T follicular helper cell (primary cell): ENCODE measurements at places on chromosomes 5 and 9.

GRCh38 chr5:147223948-147224791 is 10.7 kb upstream of the STK32A start:
- DNase-seq: no peak

GRCh38 chr9:33044162-33044673 is 19.1 kb downstream of the DNAJA1 start:
- DNase-seq: peak; percentile 48

GRCh38 chr5:89211836-89212235 is 328.9 kb upstream of the MEF2C start:
- no peak for DNase-seq

DNA sequence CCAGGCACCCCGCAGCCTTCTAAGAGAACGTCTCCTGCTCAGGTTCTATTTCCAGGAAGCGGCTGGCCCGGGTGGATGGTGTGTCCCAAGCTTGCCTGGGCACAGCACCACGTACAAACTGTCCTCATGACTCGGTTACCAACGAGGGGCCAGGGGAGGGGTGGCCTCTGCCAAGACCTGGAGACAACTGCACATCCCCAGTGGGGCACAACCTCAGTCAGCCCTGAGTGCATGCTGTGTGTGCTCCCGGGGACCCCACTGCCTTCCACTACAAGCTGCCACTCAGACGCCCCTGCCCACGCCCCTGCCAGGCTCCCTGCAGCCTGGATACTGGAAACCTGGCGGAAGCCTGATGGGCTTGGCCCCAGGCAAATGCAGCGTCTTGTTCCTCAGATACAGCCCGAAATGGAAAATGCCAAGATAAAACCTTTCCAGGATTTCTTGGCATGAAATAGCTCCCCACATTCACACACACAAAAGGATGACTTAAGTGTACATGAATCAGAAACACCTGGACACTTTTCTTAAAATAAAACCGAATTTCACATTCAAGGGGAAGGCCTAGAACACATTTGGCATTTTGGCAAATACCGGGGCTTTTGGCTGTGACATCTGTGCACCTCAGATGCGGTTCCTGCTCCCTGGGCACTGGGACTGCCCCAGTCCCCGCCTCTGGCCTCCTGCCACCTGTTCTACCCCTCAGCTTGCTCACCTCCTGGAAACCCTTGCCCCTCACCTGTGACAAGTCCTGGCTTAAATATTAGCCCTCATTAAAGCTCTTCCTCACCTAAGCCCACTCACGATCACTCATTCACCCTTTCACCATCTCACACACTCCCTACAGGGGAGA is 62.5 kb downstream of the COL23A1 start:
- no peak for DNase-seq

- DNase-seq: no peak
Measured at GRCh38 chr5:153476767-153477166, 13.7 kb upstream of the GRIA1 start.

DNA sequence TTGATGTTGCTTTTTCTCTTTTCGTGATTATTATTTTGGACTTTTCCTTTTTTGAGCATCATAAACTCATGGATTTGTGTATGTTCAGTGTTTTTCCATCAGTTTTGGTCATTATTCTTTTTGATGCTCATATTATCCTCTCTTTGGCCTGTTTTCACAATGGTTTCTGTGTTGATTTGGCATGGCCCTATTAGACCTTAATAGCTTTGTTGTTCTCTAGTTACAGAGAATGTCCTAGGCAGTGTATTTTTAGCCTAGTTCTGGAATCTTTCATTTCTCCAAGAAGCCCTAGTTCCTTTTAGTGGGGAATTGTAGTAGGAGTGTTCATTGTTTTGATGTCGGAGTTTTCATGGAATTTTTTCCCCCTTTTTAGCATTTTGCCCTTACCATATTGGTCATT is 41.3 kb upstream of the ROPN1L start:
- no peak for DNase-seq

GRCh38 chr5:132782101-132782500 is 5.1 kb upstream of the SEPTIN8 start:
- no peak for DNase-seq

DNA sequence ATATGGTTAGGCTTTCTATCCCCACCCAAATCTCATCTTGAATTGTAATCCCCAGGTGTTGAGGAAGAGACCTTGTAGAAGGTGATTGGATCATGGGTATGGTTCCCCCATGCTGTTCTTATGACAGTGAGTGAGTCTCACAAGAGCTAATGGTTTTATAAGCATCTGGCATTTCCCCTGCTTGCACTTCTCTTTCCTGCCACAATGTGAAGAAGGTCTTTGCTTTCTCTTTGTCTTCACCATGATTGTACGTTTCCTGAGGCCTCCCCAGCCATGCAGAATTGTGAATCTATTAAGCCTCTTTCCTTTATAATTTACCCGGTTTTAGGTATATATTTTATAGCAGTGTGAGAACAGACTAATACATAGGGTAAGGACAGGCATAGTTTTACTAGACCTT is 334.5 kb downstream of the TLR4 start:
- DNase-seq: no peak

DNA sequence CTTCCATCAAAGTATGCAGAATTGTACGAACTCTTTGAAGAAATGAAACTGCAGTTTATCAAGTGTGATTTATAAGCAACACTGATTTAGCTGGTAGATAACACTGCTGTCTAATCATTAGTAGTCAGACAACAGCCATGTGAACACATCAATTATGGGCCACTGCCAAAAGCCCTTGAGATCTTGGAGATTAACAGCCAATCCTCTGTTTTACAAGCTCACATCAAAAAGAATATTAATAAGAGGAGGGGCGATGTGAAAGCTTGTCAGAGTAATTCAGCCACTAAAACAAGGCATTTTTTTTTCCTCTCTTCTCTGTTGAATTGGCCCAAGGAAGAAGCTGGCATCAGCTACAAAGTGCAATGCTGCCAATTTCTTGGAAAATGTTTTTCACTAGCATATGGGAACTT is 28.1 kb downstream of the ZNF608 start:
- no peak for DNase-seq

DNA sequence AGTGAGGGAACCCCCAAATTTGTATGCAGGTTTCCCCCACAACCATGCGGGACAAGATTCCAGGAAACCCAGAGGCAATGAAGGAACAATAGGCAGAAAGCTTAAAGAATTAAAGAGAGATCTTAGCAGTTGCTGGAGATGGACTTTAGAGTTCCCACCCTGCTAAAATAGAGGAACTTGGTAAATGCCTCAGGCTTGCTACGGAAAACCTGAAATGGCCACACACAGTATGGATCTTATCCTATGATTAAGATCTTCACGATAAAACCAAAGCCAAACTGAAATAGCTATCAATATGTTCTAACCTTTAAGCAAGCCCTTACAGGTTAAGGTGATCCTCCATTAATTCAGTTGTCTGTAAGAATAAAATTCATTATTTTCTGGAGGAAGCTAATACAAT is 148.3 kb downstream of the RANBP17 start:
- DNase-seq: no peak

DNA sequence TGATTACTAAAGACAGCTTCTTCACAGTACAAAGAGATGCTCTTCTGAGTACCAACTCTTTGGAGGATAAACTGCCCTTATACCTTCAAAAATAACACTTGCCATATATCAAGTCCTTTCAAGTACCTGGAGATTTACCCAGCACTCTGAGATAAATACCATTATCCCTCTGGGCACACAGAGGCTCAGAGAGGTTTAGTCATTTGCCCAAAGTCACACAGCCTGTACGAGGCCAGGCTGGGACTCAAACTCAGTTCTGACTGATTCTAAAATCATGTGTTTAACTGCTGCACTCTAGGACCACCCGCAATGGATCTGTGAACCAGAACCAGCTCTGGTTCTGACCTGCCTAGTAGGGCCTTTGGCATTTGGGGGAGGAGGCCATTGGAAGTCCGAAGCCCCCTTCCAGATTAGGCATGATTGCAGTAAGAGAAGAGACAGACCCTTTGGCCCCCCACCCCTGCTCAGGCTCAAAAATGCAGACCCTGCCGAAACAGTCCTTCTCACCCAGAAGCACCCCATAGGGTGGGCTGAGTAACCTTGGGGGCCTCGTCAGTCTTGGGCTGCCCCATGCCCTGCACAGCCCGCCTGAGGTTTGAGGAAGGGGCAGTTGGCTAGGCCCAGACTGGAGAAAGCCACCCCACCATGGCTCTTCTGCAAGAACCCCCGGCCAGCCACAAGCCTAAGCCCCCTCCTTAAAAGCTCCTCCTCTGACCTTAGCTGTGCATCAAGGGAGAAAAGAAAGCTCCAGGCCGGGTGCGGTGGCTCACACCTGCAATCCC is 32.8 kb upstream of the IL17B start:
- no peak for DNase-seq

DNA sequence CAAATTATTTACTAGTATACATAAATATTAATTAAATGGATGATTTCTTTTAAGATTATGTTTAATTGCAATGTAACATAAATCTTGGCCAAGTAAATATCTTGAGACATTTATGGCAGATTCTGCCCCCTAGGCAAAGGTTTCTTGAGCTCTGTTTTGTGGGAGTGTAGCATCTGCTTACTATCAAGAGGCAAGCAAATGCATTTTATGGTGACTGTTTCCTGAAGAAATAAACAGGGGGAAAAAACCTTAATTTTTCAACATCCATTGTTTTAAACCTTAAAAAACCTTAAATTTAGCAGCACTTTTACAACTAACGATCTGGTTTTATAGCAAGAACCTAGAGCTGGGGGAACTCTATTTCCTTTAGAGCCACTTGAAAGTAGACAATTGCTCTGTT is 25.7 kb upstream of the FREM1 start:
- DNase-seq: no peak

DNA sequence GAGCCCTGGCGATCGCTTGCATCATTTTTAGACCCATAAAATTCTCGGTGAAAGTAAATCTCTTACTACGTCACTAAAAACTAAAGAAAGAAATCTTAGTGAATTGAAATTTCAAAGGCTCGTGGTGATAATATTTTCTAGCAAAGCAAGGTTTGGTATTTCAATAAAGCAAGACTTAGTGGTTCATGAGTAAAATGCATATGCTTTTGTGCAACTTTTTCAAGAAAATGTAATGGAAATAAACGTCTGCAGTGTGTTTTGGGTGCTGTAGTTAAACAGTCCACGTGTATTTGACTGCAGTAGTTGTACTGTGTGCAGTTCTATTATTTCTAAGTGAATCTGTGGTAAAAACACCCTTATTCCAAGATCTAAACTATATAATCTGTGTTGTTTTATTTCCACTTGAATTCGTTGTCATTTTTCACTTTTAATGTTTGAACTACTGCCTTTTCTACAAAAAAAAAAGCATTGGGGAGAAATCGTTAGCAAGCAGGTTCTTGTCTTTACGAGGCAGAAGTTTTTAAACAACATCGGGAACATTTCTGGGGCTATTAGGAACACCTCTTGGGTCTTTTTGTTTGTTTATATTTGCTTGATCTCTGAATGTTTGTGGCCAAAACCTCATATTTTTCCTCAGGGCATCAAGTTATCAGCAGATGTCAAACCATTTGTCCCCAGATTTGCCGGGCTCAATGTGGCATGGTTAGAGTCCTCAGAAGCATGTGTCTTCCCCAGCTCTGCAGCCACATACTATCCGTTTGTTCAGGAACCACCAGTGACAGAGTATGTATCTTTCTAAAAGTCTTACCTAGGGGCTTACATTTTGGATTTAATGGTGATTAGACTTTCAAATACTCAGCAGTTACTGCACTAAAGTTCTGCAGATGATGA is 960 bp downstream of the SECISBP2 start:
- DNase-seq: no peak

- no peak for DNase-seq
Measured at GRCh38 chr5:52922384-52922783, 66.8 kb upstream of the ITGA2 start.

DNA sequence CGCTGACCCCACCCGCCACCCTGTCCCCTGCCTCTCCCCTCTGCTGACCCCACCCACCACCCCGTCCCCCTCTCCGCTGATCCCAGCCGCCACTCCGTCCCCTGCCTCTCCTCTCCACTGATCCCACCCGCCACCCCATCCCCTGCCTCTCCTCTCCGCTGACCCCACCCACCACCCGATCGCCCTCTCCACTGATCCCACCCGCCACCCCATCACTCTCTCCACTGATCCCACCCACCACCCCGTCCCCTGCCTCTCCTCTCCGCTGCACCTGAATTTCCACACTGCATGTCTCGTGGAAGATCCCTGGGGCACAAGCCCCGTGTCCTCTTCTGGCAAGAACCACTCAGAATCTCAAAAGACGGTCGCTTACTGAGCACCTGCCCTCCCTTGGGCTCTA is 53.4 kb upstream of the OLFM1 start:
- DNase-seq: no peak

DNA sequence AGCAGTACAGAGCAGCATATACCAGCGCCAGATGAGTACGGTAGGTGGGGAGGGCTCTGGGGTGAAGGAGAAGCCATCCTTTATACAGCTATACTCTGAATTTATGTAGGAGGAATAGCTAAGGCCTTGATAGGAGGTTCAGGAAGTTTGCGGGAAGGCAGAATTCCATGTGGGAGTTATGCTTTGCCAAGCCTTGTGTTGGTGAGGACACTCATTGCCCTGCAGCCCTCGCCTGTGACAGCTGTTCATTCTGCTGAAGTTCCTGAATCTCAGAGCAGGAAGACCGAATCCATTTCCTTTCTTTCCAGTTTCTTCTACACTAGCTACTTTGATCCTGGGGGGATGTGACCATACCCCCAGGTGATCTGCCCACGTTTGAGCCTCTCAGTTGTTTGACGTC is 7.7 kb downstream of the MFAP3 start:
- no peak for DNase-seq

GRCh38 chr9:126205265-126205664 is 121.4 kb upstream of the MVB12B start:
- DNase-seq: no peak

DNA sequence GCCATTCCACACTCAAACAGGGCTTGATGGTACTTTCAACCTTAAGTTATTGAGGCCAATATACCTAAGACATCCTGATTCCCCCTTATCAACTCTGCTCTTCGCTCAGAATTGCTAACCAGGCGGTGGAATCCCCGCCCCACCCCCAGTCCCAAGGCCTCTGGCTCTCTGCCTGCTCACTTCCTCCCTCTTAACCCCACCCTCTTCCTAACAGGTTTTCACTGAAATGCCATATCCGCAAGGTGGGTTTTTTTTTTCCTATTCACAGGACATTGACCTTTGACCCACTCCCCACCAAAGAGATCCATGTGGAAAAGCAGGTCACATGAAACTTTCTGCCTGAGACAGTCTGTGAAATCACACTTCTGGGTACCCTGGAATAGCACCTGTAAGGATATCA is 66.6 kb upstream of the IFNK start:
- no peak for DNase-seq
